NCI-H1694 (cell line): ENCODE measurements at places on chromosomes 13 and 19.

GRCh38 chr19:3608750-3609322, 2.2 kb upstream of the TBXA2R start:
- no peak for DNase-seq

DNA sequence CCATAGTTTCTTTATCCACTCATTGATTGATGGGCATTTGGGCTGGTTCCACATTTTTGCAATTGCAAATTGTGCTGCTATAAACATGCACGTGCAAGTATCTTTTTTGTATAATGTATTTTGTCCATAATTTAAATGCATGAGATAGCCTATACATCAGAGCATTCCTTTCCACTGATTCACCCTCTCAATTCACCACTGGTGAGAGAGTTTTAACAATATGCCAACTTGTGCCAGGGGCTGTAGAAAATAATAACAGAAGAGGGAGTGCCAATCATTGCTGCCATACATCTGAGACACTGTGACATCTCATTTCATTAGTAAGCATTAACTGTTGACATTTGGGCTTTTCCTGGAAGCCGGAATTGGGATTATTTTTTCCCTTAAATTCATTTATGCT, 125.1 kb downstream of the RAP2A start:
- no peak for DNase-seq

DNA sequence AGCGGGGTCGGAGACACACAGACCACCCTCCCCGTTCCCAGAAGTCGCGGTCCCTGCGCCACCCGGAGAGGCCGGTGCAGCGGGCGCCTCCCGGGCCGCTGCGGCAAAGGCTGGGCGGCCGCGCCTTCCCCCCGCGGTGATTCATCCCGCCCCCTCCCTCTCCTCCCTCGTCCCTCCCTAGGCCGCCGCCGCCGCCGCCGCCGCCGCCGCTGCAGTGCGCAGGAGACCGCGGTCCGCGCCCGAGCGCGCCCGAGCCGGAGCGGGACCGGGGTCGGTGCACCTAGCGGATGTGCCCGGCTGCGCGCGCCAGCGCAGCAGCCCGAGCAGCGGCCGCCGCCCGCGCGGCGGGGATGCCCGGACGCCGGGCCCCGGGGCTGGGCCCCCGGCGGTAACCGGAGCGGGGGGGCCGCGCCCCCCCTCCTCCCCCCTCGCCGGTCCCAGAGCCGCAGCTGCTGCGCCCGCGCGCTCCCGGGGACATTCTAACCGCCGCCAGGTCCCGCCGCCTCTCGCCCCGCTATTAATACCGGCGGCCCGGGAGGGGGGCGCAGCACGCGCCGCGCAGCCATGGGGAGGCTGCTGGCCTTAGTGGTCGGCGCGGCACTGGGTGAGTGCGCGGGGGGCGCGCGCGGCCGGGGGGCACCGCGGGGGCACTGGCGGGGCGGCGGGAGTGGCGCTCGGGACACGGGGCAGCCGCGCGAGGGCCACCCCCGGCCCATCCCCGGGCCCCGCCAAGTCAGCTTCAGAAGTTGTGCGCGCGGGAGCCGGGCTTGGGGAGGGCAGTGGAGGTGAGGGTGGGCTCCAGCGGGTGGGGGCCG, at the start of gene SCN1B:
SCN1B (plus strand) TSS at position 214 of the 815 bp plus-strand sequence; CDS start at position 565, 351 bp downstream.
- DNase-seq: no peak

GRCh38 chr19:2608602-2608922, 93.9 kb downstream of the GNG7 start:
- no peak for DNase-seq

DNA sequence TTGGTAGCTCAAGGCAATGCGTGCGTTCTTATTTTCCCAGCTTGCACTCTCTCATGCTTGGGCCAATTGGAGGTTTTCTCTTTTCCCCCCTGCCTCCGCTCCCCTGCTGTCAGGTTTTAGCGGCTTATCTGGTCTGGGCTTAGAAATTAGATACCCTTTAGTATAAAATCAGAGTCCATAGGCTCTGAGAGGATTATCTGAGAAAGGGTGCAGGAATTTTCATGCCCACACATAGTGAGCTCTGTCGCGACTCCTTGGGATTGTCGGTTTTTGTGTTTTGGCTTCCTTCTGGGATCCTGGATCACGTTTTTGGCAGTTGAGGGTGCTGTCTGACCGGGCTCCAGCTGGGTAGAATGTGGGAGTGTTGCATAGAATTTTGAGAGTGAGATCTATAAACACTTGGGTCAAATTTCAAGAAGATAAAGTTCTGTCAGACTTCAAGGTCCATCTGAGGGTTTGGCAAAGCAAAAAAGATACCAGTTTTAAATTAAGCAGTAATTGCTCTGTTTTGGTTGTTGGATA, 12.4 kb downstream of the CHAF1A start:
- no peak for DNase-seq

DNA sequence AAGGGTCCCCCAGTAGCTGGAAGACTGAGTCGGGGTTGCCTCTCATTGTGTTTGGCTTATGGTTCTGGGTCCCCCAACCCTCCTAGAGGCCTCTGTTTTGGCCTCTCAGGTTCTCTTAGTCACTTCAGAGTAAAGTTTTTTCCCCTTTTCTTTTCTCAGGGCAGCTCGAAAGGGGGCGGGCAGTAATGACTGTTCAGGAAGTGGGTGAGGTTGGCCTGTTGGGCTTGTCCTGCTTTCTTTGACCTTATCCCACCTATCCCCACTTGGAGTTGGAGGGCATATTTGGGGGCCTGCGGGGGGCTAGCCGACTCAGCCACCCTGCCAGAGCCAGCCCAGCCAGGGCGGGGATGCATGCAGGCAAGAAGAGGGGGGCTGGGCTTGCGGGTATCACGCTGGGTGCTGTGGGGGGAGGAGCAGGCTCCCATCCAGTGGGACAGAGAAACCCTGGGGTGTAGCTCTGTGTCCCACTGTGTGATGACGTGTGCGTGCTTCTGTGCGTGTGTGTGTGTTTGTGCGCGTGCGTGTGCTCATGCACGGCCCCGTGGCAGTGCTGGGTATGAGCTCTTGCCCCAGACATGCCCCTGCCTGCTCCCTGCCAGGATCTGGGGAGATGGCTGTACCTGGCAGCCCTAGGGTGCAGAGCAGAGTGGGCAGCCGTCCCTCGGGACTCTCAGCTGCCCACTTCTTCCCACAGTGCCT, 1.4 kb downstream of the CIC start:
- no peak for DNase-seq

GRCh38 chr19:28498404-28498976, 714.5 kb downstream of the UQCRFS1 start:
- no peak for DNase-seq

DNA sequence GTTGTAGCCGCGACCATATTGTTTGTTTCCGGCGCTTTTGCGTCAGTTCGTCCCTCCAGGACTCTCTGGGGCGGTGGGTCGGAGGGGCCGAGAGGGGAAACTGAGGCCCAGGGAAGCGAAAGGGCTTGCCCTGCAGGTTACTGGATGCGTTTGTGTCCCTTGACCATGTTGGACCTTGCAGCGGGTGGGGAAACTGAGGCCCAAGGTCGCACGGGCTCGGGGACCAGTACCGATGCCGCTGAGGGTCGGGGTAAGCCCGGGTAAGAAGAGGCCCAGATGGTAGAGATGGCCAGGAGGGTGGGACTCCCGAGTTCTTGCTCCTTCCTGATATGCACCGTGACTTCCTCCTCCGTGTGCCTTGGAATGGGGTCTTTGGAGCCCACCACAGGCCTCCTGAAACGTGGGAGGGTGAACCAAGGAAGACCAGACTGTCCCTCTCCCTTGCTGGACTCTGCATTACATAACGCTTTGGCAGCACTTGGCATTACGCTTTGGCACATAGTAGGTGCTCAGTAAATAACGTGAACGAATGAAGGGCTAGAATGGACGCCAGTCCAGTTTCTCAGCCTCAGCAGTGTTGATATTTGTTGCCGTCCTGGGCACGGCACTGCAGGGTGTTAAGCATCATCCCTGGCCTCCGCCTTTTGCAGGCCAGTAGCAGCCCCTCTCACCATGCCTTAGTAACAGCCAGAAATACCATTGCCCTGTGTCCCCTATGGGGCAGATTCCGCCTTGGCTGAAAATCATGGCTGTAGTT, 743 bp downstream of the CHAF1A start:
- DNase-seq: no peak

DNA sequence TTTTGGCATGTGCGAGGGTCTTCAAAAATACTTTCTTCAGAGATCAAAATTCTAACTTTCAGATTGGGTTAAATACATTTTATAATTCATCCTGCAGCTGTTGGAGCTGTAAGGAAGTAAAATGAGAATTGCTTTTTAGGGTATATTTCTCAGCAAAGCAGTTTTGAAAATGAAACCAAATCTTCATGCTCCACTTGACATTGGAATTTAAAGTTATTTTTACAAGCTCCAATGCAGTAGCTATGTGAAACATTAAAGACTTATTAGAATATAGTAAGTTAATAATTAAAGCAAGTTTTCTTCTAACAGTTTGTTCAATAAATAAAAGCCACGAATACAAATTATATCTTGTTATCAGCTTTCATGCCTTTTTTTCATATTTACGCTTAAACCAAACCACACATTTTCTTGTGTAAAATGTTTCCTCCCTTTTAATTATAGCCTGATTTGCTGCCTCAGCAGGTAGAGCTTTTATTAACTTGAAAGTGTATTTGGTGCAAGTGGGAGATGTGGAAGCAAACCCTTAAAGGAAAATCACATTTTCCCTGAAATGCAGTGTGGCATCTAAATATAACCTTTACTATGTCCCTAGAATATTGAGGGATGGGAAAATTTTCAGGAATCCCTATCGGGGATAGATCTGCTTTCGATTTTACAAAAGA, 12.4 kb upstream of the MICU2 start:
- DNase-seq: no peak

- no peak for DNase-seq
These were observed 9.1 kb upstream of the OLFM2 start for GRCh38 chr19:9945319-9945966.

- DNase-seq: no peak
These were observed 291.5 kb downstream of the ZNF536 start for GRCh38 chr19:30663611-30664174.

- DNase-seq: no peak
These were observed 340.6 kb downstream of the KCNRG start for GRCh38 chr13:50355797-50356196.

DNA sequence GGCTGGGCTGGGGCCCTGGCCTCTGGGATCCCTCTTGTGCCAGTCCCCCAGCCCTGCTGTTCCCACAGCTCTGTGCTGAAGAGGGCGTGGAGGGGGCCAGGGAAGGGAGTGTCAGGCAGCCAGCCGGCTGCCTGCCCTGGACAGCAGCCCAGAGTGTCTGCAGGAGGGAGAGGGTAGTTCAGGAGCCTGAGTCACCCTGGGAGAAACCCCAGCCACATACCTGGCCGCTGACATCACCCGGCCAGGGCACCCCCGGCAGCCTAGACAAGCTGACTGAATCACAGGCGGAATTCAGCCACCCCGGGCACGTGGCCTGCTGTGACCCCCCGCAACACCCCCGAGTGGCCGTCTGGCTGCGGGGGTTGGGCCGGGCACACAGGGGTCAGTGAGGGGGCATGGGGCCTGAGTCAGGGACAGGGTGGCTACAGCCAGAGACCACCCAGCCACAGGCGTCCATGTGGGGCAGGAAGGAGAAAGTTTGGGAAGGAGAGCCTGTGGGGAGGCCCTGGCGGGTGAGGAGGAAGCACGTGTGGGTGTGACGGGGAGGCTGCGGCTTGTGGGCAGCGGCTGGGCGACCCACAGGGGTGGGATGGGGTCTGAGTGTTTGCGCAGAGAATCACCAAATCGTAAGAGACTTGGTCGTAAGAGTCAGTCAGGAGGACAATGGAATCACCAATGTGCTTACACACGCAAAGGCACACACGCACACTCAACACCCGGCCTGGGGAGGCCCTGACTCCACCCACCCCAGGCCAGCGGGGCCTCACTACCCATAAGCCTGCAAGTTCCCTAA, 11.9 kb upstream of the FOSB start:
- no peak for DNase-seq
